ENCODE measurements at places on chromosomes 13 and 19.

DNA sequence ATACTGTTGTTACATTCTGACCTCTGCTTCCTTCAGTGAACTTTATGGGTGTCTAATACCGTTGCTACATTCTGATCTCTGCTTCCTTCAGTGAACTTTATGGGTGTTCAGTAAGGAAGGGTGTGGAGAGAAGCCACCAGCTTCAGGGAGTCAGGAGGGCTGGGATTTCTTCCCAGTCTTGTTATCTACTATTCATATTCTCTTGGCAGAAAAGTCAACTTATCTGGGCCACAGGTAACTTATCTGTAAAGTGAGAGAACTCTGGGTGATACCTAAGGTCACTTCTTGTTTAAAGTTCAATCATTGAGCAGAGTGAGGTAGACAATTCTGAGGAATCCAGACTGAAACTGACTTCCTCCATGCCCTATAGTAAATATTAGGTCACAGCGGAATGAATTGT is 71.2 kb upstream of the STK24 start:
- DNase-seq: no peak

DNA sequence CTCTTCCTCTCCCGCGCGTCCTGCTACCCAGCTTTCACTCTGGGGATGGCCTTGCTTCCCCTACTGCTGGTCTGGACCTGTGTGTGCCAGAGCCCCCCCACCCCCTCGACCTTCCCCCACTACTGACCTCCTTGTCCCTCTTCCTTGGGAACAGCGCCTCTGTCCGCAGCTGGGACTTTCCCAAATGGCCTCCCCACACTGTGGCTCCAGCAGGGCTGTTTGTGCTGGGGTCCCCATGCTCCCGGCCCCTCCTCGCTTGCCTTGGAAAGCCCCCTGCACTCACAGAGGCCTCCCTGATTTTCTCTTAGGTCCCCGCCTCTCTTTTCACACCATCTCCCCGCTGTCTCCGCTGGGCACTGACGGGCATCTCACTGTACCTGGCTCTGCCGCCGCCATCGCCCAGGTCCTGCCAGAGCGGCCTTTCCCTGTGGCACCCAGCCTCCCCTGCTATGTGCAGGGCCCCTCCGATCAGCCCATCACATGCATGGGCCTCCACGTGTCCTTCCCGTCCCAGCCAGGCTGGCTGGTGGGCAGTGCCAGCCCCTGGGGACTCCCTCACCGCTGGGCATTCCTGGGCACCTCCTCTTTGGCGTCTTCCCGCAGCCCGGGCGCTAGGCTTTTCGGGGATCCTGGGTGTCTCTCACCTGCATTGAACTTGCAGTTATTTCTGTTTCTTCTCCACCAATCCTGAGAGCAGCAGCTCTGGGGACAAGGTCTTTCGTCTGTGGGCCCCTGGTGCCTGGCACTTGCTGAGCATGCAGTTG is 118.7 kb downstream of the ATP11A start:
- no peak for DNase-seq

DNA sequence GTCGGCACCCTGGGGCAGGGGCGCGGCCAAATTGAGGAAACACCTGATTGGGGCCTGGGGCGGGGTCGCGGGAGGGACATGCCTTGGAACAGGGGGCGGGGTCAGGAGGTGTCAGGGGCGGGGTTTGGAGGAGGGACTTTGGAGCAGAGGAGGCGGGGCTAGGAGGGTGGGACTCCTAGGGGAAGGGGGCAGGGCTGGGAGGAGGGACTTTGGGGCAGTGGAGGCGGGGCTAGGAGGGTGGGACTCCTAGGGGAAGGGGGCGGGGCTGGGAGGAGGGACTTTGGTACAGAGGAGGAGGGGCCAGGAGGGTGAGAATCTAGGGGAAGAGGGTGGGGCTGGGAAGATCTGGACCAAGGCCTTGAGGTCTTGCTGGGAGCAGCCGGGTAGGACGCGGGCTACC is 21.9 kb downstream of the GRIN2D start:
- peak; percentile 70 for DNase-seq

- DNase-seq: no peak
Observed at GRCh38 chr13:67696775-67697174, 466.6 kb upstream of the PCDH9 start.

DNA sequence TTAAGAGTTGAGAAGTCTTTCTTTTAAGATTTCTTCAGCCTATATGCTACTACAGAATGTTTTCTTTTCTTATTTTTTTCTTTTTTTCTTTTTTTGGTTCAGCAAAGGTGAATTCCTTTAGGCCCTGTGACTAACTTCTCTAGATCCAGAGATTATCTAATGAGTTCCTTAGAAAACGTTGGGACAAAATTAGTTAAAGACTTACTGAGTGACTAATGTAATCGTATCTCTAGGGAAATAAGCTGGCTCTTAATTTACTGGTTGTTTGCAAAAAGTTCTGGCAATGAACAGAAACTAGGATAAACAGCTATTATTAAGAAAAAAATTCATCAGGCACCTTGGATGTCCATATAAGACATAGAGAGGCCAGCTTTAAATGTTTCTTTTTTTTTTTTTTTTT is 30.7 kb upstream of the CSNK1A1L start:
- DNase-seq: peak; percentile 76

DNA sequence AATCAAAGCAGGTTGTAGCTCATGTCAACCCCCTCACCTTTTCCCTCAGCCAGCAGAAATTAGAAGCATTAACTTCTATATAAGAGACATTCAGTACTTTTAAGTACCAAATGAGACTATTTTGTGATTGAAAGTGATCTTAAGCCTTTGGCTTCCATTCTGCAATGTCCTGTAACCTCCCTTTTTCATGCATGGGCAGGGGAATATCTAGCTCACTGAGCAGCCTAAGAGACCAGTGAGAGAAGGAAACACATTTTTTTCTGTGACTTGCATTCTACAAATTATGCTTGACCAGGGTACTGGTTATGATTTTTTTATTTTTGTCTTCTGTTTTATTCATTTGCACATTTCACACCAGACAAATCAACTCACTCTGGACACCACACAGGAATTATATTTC is 369.6 kb downstream of the KCTD12 start:
- DNase-seq: no peak

DNA sequence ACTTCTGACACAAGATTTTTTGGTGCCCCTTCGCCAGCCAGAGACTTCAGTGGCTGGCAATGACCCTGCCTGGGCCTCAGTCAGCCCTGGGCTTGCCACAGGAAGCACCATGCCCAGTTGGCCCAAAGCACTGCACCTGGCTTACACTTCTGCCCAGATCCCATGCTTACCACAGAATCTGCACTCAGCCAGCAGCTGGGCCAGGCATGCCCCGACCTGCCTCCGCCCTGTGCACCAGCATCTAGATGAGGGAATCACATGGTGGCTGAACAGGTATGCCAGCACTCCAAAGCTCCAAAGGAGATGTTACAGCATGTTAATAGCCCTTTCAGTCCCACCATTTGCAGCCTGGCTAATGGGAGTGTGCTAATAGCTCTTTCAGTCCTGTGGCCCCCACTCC is 690.9 kb downstream of the SLITRK6 start:
- no peak for DNase-seq

- peak; percentile 69 for DNase-seq
Observed at GRCh38 chr13:113902986-113903775, 39.3 kb upstream of the GAS6 start.

- DNase-seq: peak; percentile 60
Observed at GRCh38 chr19:40974633-40975037, 16.4 kb upstream of the CYP2B6 start.

GRCh38 chr19:18629166-18630088 is 7.4 kb upstream of the KLHL26 start:
- no peak for DNase-seq

GRCh38 chr13:20702530-20702914 is 977 bp upstream of the IL17D start:
- DNase-seq: no peak

- DNase-seq: peak; percentile 39
Observed at GRCh38 chr19:4172861-4173473, 9.4 kb downstream of the SIRT6 start.

- DNase-seq: no peak
Observed at GRCh38 chr19:48741129-48741999, 954 bp upstream of the RASIP1 start.

DNA sequence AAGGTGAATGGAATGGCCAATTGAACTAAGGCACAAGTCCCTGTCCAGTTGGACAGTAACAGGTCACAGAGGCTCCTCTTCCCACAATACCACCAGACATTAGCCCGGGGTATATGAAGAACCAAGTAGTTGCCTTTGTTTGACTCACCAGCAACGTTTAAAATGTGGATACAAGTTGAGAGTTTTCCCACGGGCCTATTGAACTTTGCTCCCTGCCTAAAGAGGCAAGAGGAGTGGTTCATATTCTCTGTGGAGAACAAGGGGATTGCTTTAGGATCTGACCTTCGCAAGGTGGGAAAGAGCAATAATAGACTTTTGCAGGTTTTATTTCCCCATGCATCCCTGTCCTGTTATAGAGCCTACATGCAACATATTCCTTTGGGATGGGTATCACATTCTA is 177.2 kb downstream of the POU4F1 start:
- DNase-seq: no peak

DNA sequence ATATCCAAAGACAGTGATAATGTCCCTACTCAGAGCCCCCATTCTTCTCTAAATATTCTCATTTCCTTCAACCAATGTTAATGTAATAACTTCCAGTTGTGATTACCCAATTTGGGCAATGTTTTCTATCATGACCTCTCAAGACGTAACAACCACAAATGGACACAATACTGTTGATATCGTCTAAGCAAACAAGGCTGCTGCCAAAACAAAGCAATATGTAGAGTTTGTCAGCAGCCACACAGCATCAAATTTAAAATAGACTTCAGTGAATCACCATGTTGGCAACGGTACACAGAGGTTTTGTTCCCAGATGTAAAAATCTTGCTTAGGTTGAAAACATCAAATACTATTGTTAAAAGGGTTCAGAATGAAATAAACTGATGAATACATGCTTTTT is 205.1 kb downstream of the DACH1 start:
- DNase-seq: peak; percentile 2

DNA sequence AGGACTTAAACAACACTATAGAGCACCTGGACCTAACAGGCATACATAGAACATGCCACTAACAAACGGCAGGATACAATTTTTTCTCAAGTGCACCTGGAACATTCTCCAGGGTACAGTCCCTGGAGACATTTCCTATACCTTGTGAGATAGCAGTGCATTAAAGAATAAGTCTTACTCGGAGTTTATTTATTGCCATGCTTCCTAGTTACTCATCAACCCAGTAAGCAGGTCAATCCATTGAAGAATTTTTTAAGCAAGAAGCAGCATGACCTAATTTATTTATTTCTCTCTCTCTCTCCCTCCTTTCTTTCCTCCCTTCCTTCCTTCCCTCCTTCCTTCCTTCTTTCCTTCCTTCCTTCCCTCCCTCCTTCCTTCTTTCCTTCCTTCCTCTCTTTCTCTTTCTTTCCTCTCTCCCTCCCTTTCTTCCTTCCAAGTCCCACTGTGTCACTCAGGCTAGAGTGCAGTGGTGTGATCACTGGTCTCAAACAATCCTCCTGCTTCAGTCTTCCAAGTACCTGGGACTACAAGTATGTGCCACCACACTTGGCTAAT is 6.6 kb upstream of the TFDP1 start:
- no peak for DNase-seq

DNA sequence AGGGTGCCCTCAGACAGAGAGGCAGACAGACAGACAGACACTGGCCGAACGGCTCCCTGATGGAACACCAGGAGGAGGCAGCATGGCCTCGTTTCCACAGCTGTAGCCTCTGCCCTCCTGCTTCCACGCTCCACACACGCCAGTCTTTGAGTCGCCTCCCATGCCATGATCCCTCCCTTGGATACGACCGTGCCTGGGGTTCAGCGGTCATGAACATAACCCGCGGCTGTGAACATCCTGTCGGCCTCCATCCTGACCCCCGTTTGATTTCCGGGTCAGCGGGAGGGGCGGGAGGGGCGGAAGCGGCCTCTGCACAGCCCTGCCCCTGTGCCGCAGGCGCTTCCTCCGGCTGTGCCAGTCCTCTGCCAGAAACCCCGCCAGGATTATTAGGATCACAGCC is 23.4 kb downstream of the GP6 start:
- DNase-seq: no peak

DNA sequence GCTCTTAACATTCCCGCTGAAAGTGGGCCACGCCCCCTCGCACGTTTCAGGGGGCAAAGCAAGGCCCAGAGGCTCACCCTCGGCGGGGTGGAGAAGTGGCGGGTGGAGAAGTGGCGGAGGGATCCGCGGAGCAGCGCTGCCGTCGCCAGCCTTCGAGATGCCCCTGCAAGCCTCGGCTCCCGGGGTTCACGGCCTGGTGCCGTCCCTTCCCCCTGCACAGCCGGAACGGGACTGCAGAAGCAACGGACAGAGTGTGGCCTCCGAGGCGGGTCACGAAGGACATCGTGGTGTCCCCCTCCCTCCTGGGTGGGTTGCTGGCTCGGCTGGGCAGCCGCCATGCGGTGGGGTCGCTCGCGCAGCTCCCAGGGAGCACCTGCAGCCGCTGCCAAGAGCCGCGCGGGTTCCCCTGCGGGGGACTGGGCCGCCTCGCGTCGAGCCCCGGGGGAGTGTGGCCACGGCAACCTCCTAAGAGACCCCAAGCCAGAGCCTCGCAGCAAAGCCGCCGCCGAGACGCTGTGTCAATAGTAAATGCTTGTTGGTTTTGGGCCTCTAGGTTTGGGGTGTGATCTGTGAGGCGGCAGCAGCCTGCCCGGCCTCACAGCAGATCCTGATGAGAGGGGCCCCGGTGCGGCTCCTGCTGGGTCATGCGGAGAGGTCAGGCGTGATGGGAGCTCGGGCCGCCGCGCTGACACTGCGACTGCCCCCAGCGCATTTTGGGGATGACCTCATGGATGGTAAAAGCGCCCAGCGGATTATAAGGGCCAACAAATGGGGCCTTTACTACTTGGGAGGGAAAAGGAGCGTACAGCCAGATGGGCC is 5.5 kb downstream of the TPGS1 start:
- DNase-seq: no peak

- no peak for DNase-seq
Observed at GRCh38 chr19:46350758-46351159, 3.9 kb downstream of the PPP5C start.

DNA sequence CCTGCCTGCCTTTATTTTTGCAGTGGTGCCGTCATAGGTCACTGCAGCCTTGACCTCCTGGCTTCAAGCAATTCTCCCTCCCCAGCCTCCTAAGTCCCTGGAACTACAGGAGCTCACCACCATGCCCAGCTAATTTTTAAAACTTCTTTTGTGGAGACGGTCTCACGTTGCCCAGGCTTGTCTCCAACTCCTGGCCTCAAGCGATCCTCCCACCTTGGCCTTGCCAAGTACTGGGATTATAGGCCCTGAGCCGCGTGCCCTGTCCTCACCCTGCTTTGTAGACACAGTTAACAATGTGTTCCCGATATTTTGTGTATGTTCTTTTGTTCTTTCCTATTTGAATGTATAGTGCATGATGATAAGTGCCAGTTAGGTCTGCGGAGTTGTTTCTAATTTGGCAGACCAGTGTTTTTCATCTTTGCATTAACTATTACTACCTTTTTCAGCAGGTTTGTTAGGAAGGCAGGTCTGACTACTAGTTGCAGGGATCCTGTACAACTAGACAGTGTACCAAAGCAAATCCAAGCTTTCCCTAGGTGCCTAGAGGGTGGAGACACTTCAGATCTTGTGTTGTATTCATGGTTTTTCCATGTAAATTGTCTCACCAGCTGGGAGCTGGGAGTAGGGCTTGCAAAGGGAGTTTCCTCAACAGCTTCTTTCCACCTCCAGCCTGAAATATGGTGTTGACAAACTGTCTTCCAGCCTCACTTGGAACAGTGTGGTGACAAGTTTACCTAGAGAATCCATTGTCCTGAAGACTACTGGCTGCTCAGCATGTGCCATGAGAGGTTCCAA is 9.5 kb upstream of the WTIP start:
- no peak for DNase-seq
